ENCODE measurements at places on chromosomes 3 and 15.

DNA sequence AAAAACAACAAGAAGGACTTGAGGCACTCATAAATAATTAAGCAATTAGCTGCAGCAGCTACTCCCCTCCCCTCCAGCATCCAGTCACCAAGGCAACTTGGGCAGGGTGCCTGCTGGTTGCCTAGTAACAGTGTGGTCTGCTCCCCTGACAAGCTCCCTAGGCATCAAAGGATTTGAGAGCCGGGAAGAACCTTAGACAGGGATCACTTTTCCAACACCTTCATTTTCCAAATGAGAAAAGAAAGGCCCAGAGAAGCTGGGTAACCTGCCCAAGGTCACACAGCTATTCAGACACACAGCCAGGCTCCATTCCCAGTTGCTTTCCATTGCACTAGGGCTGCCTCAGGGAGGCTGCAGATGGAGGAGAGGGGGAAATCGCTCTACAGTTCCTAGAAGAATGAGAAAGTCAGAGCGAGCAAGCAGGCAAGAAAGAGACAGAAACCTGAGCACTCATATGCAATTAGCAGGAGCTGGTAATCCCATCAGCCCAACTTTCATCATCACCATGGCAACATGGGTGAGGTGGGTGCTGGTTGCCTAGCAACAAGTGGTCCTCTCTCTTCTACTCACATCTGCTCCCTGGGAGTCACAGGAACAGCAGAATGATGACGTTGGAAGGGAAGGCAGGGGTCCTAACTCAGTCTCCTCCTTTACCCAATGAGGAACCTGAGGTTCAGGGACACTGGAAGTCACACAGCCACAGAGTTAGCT, 3.6 kb upstream of the EIF4E3 start:
- no peak for DNase-seq

- DNase-seq: no peak
These were observed 455.3 kb upstream of the PDZRN3 start for GRCh38 chr3:74080056-74080461.

DNA sequence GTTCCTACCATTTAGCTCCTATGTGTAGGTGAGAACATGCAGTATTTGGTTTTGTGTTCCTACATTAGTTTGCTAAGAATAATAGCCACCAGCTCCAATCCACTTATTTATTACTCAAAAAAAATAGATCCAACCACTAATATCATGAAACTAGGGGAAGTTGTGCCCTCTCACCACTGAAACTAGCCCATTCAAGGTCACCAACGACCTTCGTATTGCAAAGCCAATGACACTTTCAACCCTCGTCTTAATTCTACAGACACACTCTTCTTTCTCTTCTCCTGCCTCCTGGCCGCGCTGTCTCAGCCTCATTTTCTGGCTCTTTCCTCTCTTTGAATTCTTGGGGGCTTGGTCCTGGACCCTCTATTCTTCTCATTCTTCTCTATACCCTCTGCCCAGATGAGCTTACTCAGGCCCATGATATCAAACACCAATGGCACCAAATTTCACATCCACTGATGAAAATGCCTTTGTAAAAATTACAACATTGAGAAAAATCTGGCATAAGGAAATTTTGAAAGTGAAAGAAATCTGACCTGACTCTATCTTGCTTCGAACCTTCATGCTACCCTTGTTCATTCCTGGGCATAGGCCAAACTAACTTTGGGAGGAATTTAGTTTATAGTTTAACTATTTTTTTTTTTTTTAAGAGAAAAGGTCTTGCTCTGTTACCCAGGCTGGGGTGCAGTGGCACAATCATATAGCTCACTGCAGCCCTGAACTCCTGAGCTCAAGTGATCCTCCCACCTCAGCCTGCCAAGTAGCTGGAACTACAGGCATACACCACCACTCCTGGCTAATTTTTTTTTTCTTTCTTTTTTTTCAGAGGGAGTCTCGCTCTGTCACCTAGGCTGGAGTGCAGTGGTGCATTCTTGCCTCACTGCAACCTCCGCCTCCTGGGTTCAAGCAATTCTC, 25.4 kb upstream of the LIMD1 start:
- no peak for DNase-seq

DNA sequence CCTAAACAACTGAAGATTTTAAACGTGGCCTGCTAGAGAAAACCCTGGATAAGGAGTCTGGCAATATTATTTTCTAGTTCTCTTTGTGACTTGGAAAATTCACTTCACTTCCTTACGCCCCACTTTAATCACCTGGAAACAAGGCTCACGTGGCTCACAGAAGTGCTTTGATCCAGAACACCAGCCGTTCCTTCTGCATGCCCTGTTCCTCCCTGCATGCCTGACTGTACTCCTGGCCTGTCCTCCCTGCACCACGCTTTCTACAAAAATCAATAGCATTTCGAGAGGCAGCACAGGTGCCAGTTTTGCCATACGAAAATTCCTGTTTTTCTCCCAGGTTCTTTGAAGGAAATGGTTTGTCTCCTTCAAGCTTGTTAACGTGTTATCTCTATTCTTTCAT, 474.2 kb upstream of the RGMA start:
- no peak for DNase-seq
